ENCODE measurements at places on chromosomes 2 and 18.

DNA sequence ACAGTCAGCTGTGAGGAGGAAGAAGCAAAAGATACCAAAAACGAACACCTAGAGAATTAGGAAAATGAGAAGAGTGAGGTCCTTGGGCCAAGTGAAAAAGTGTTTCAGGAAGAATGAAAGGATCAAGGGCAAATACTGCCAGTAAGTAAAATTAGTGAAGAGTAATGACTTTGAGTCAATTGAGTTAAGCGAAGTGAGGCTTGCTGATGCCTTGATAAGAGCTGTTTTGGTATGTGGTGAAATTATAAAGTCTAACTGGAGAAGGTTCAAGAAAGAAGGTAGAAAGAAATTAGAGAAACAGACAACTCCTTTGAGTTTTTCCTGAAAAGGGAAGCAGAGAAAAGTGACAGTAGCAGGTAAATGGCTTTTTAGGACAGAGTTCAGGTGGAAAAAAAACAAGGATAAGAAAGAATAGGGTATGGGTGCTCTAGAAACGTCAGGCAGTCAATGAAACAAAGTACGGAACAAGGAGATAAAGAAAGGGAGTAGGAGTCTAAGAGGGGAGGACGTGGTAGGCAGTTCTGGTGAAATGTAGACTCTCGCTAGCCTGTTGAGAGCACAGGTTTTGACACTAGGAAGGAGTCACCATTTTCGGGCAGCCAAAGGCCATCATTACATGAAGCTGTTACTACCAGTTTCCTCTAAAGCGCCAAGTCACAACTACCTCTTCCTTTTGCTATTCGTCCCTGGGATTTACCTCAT, 42.9 kb downstream of the SMC6 start:
- no peak for DNase-seq

DNA sequence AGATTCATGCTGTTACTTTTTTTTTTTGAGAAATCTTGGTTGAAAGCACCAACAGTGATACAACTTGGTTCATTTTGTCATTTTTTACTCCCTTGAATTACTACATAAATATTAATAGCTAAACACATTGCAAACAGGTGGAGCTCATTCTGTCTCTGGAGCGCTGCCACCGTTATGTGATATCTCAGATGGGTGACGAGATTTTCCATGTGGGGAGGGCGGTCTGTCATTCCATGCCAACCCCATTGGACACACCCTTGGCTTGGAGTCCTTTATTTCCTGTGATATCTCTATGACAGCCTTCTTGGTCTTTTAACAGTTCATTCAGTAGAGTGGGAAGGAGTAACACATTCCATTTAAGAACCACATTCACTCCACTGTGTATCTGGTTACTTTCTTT, 794.8 kb downstream of the SATB2 start:
- DNase-seq: no peak

DNA sequence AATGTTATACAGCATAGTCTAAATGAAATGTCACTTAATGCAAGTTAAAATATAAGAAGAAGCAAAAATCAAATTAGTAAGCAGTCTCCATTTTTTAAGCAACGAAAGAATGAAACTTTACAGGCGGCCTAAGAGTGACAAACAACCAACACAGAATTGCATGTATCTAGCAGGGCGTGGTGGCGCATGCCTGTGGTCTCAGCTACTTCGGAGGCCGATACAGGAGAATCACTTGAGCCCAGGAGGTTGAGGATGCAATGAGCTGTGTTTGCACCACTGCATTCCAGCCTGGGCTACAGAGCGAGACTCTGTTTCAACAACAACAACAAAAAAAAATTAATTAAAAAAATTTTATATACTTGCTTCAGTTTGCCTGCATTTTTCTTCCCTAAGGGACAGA, 16.6 kb downstream of the RBMS1 start:
- no peak for DNase-seq

DNA sequence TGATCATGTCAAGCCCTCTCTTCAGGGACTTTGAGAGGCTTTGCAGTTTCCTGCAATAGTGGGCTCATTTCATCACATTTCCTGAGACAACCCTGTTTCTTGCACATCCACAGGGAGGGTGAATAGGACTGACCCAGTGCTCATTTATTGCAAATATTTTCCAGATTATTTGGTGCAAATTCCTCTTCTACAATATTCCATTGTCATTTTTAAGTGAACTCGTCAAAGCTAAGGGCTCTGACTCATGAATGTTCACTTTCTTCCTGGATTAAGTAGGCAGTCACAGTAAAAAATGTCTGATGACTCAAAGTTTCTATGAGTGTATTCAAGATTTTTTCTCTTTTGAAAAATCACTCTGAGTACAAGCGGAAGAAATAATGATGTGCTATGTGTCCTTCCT, 225.5 kb upstream of the GALNT5 start:
- DNase-seq: no peak

- DNase-seq: no peak
Measured at GRCh38 chr2:71611247-71611646, 157.9 kb downstream of the DYSF start.

Measured in NCI-H1092 (cell line).